Stimulated activated CD4-positive, alpha-beta T cell treated with anti-CD3 and anti-CD28 coated beads, Interleukin-4, amount 100 ng/mL, for 4 hours (primary cell): ENCODE measurements at places on chromosomes 13 and 19.

- no peak for DNase-seq
Observed at GRCh38 chr19:51361239-51361638, 4.9 kb downstream of the ETFB start.

GRCh38 chr19:42467183-42467760, 24.5 kb upstream of the CXCL17 start:
- DNase-seq = no peak

DNA sequence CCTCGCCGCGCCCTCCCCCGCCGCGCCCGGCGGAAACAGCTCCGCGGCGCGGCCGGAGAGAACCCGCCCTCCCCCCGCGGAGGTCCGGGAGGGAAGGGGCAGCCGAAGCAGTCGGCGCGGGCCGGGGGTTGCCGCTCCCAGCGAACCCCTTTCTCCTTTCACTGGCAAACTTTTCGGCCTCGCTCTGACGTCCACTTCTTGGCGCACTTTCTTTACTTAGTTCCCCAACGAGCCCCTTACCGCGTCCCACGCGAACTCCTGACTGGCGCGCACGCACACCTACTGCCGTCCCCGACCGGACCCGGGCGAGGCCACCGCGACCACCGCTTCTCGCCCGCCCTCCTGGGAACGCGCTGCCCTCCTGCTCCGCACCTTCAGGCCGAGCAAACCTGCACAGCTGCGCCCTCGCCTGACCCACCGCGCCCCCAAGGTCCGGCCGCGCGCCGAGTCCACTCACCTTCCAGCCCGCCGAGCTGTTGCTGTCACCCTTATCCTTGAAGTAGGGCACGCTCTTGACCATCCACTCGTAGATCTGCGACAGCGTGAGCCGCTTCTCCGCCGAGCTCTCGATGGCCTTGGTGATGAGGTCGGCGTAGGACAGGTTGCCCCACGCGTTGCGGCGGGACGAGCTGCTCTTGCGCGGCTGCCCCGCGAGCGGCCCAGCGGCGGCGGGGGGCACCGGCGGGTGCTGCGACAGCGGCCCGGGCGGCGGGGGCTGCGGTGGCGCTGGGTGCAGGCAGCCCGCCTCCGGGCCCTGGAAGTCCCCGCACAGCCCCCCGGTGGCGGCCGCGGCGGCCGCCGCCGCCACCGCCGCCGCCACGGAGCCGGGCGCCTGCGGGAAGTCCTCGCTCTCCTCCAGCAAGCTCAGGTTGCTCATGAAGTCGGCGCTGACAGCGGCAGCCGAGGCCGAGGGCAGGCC, 1.1 kb downstream of the FOXO1 start:
- DNase-seq = peak; percentile 41

- no peak for DNase-seq
Observed at GRCh38 chr19:53131727-53132126, 983 bp downstream of the ZNF415 start.

DNA sequence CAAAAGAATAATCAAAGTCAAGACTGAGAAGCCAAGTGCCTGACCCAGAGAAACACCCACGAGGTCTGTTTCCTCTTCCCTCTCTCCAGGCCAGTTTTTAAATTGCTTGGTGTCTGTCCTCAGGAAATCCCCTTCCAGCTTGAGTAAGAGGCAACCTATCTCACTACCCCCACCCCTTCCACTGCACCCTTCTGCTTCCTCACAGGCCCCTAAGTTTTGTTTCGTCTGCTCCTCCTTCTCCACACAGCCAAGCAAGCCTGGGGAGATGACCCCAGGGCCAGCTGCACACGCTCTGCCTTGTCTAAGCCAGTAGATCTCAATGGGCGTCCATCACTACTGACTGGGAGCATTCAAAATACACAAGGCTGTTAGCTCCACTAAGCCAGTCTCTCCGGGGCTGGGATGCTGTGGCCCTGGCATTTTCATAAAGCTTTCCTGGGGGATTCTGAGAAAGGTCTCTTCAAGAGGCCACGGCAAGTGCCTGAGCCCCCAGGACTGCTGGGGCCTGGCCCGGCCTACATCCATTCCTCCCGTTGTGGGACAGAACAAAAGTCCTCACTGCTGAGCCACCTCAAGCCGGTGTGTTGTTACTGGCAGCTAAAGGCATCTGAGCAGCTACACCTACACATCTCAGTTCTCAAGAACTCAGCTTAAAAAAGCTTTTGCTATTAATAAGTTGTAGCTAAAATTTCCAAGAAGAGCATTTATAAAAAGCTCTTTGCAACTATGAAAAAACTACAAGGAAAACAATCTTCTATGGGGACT, 14.9 kb upstream of the IL4I1 start:
- DNase-seq = peak; percentile 19

GRCh38 chr13:63107179-63107943, 1691.7 kb upstream of the PCDH20 start:
- DNase-seq = no peak

DNA sequence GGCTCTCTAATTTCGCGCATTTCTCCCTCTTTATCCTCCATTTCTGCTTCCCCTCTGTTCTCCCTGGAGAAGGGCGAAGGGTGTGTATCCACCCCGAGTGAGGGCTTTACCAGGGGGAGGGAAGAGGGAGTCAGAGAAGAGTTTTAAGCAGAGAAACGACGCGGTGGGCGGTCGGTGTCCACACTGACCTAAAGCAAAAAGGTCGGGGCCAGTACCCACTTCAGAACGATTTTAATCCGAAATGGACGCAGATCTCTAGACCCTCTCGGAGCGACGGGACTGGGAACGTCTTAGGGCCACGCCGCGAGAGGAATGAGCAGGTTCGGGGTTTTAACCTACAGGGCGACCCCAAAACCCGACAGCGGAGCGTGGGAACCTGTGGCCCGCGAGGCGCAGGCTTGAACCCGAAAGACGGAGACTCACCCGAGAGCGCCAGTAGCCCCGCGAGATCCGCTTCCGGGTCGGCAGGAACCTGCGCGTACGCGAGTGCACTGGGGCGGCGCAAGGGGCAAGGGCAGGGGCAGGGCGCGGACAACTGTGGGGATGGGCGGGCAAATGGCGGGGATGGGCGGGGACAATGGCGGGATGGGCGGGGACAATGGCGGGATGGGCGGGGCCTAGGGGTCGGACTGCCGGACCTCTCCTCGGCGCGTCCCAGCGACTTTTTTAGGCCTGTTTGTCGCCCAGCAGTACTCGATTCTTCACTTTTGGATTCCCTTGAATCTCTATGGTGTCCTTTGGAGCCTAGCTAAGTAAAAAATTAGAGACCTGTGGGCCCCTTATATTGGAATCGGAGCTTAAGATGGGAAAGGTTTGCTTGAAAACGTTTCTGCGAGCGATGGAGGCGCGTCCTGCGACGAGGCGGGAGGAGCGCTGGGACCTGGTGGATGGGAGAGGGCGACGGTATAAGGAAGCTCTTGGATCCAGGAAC, at the start of gene ZNF677:
Gene ZNF677 (minus strand): TSS at position 463 of the 931 bp plus-strand sequence. CDS start 3,323 bp downstream, outside the sequence.
- peak; percentile 83 for DNase-seq

DNA sequence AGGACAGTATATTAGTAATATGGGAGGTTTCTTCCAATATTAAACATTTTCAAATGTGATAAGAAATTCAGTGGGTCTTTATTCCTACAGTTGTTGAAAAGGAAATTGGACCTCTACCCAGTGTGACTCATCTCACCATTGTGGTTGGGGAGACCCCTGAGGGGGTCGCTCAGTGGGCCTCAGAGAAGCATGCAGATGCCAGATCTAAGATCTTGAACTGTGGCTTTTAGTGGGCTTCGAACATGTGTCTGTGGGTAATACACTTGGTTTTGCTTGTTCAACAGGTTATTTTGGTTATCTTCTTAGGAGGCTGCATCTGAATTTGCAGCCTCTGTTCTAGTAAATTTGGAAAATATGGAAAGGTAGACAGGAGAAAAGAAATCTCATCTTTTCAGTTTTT, 132.3 kb downstream of the PCCA start:
- DNase-seq = no peak

- no peak for DNase-seq
Observed at GRCh38 chr13:101868585-101869469, 416.4 kb downstream of the ITGBL1 start.

DNA sequence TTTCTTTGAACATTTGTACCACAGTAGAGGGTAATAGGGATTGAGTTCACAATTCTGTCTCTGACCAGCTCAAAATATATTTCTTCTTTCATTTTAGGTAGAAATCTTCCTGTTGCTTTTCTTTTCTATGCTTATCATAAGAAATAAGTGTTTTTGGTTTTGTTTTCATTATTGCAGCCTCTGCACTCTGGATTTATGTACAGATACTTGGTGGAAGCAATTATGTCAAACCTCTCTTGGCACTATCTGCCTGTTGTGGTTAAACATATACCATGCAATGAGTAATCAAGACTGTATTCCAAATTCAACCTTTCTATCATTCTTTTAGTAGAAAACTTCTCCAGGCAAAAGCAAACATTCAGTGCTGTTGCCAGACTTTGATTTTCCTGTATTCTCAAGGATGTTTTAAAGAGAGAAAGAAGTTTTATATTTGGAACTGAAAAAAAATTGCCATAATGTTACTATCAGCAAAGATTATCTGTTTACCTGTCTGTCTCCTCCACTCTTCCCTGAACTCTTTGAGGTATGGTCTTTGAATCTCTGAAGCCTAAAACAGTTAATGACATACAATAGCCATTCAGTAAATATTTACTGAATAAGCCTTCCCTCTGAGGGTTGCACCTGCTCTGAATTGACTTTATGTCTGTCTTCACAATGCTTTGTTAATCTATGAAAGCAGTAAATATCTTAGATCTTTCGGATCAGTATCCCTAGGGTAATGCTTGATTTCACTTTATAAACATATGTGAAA, 612.5 kb upstream of the PRR20A start:
- no peak for DNase-seq

GRCh38 chr19:40337594-40337993, 10.6 kb downstream of the C19orf47 start:
- DNase-seq = no peak

- DNase-seq = no peak
Observed at GRCh38 chr13:71860547-71861138, 6.4 kb downstream of the DACH1 start.

DNA sequence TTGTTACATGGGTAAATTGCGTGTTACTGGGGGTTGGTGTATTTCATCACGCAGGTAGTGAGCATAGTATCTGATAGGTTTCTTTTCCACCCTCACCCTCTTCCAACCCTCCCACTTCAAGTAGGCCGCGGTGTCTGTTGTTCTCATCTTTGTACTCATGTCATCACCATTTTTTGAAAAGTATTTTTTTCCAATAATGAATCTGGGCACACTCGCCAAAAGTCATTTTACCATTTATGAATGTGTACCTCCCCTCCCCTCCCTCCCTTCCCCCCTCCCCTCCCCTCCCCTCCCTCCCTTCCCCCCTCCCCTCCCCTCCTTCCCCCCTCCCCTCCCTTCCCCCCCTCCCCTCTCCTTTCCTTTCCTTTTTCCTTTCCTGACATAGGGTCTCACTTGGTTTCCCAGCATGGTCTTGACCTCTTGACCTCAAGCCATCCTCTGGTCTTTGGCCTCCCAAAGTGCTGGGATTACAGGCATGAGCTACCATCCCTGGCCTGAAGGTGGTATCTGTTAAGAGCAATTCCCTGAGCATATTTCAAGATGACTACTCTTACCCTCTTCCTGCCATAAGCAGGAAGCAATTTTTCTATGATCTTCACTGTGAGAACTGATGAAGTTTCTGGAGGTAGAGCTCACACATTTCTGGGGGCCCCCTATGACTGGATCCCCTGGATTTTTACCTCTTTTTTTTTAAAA, 15.7 kb downstream of the ZNF627 start:
- no peak for DNase-seq

GRCh38 chr19:3981736-3982681, 3.3 kb downstream of the EEF2 start:
- no peak for DNase-seq

- DNase-seq = peak; percentile 100
Observed at GRCh38 chr19:58558623-58559274, 338 bp upstream of the UBE2M start.

GRCh38 chr13:77506874-77507273, 28.6 kb upstream of the SCEL start:
- no peak for DNase-seq

DNA sequence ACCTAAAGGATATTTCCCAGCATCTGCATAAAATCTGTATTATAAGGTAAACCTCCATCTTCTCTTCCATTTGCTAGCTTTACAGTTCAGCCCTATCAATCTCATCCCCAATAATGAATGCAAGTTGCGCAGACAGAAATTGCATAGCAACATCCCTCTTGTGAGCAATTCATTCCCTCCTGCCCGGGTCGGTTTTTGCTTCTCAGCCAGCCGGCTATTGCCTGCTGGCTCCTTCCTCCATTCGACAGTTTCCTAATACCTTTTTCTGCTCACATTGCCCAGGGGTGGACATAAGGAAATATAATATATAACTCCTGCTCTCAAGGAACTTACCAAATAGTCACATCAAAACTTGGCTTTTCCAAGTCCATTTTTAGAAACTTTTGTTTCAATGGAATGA, 125.2 kb downstream of the FGF9 start:
- no peak for DNase-seq

- DNase-seq = no peak
Observed at GRCh38 chr13:99960663-99961311, 10.8 kb downstream of the ZIC5 start.

DNA sequence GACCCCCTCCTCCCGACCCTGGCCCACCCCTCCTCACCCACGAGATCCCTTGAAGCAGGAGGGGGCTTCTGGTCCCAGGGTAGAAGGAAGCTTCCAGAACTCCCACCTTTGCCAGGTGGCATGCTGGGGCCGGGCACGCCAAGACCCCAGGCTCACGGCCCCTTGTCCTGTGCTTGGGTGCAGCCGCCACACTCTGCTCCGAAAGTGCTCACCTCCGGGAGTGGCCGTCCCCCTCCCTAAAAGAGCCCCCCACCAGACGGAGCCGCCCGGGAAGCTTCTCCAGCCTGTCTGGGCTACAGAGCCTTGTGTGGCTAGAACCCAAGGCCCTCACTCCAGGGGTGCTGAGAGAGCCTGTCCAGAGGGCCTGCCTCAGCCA, 1.8 kb upstream of the EFNA2 start:
- DNase-seq = no peak

DNA sequence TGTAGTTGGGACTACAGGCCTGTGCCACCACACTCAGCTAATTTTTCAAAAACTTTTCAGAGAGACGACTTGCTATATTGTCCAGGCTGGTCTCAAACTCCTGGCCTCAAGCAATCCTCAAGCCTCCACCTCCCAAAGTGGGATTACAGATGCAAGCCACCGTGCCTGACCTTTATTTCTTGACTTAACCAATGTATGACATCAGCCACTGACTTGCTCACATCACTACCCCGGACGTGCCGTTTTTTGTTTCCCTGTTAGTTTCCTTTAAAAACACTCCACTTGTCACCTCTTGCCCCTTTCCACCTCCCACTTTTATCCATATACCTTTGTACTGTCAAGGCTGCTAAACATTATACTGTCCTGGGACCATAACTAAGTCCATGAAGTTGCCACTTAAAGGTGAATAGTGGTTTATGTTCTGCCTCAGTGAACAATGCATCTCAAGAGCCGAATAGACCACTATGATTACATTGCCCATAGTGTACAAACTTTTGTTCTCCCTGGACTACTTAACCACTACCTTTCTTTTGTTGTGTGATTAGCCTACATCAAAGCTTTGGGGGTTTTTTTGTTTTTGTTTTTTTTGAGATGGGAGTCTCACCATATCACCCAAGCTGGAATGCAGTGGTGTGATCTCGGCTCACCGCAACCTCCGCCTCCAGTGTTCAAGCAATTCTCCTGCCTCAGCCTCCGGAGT, 2.3 kb upstream of the EPHX3 start:
- no peak for DNase-seq
